NCI-H460 (cell line): ENCODE measurements at places on chromosomes 3 and 15. TPM values are rescaled to one million over a fixed set of nuclear protein-coding genes. Genes with fewer than 3 reads are reported as not detected.

The ZBED2 gene
- total RNA-seq = not detected in 2 replicates

The GUCA1C gene
- total RNA-seq = not detected in 2 replicates

The EPHA6 gene
- total RNA-seq = 0.20 TPM in 1 of 2 replicates, not detected in the other

The AADAC gene
- total RNA-seq = 6.2 and 7.8 TPM in 2 replicates

The ARHGEF26 gene
- 2.9 and 3.1 TPM in 2 replicates for total RNA-seq

The GABRA5 gene
- not detected in 2 replicates for total RNA-seq

The SPINT1 gene
- total RNA-seq = 1.7 and 2.4 TPM in 2 replicates

The DNAH12 gene
- total RNA-seq = not detected in 2 replicates

DNA sequence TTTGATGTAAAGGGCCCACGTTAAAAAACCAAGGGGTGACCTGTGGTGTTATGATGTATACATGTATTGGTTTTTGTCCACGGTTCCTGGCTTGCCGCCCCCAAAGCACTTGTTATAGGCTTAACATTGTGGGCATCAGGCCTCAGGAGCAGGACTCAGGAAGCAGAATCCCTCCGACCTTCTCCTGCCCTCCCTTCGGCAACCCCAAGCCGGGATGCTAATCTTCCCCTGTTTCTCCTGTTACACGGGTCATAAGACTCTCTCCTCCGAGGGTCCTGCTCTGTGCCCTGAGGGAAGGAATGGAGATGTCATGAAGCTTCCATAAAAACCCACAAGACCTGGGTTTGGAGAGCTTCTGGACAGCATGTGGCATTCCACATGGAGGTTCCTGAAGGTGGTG is 48.8 kb downstream of the RPLP1 start:
- no peak for DNase-seq

DNA sequence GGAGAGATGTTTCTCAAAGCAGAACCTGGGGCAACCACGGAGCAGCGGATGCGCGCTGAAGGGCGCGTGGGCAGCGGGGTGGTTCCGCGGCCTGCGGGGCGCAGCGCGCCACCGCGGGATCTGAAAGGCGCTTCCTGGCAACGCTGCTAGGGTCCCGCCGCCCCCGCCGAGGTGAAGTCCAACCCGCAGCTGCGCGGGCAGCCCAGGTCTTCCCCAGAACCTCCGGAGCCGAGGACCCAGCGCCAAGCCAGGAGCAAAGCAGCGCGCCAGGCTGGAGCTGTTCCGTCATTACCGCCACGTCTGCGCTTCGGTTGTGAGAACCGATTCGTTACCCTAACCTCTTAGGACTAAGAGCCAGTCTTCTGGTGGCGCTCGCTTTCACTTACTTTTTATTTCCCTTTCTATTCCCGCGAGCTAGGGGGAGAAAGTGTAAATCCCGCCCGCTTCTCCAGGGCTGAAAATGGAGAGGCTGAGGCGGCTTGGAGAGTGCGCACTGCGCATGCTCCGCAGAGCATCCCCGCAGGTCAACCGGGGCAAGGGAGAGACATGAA is 3.2 kb upstream of the GABRG3 start:
- no peak for DNase-seq

GRCh38 chr3:183394150-183394549 is 34.3 kb downstream of the MCF2L2 start:
- DNase-seq = no peak

DNA sequence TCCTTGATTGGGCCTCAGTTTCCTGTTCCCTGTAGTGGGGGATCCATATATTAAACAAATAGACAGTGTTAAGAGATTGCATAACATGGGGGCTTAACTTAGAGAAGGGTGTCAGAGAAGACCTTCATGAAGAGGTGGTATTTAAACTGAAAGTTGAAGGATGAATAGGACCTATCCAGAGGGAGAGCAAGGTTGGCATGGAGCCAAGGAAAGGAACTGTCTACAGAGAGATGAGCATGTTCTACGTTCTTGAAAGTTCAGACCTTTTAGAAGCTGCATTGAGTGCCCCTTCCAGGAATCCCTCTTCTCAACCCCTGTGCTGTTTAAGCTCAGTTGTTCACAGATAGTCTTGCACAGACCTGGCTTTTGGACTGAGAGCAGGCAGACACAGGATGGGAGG is 2.4 kb downstream of the HTD2 start:
- no peak for DNase-seq

DNA sequence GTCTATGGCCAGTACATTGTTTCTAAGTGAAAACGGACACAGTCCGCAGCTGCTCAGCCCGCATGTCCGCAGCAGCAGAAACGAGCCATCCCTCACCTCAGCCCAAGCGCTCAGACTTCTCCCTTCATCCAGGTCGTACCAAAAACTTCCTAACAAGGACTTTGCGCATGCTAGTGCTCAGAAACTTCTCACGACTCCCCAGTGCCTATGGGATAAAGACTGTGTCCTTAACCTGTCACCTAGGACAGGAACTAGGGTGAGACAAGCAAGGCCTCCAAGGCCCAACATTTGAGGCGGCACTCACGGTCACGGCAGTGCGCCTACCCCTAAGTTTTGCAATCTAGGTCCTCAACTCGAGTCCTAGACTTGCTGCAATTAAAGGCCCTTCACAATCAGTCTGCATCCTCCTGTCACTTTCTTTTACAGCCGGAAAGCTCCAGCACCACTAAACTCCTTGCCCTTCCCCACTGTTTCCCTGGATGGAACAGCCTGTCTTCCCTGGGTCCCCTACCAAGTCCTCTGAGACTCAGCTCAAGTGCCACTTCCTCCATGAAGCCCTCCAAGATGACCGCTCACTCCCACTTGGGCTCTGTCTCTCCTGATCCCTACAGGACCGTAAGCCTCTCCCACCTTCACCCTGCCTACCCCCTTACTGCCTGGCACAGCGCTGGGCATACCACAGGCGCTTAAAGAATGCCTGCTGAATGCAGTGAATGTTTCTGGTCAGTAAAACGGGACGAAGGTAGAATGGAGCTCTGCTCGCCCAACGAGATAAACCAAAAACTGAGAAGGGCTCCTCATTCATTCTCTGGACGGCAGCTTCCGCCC is 1.2 kb downstream of the CLN6 start:
- DNase-seq = no peak

DNA sequence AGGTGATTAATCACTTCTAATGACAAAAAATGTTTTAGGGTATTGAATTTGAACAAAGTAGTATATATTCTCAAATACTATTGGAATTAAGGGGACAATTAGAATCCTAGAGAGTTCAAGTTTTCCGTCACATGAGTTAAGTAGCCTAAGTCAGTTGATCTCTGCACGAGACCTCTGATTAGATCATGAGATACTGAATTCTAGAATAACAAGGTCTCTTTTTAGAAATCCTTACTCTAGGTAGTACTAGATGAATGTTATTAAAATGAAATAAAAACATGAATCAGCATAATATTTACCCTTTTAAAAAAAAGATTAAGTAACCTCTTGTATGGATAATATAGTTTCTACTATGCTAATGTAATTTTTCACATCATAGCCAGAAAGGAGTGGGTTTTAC is 43.4 kb downstream of the MYO5A start:
- no peak for DNase-seq

GRCh38 chr3:129587566-129588210 is 18.8 kb downstream of the PLXND1 start:
- no peak for DNase-seq

DNA sequence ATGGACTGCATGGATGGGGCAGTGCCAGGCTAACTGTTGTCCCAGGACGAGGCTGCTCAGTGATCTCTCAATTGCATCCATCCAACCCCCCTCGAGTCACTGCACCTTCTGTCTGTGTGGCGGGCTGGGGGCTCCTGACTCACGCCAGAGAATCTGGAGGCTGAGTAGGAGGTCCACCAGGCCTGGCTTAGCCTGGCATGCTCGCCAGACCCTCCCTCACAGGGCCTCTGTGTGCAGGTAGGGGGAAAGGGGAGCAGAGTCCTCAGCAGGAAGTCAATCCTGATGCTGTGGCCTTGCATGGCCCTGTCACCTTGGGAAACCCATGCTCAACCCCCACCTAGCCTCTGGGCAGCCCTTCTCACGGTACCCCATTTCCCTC is 140.6 kb downstream of the NUP210 start:
- DNase-seq = no peak

DNA sequence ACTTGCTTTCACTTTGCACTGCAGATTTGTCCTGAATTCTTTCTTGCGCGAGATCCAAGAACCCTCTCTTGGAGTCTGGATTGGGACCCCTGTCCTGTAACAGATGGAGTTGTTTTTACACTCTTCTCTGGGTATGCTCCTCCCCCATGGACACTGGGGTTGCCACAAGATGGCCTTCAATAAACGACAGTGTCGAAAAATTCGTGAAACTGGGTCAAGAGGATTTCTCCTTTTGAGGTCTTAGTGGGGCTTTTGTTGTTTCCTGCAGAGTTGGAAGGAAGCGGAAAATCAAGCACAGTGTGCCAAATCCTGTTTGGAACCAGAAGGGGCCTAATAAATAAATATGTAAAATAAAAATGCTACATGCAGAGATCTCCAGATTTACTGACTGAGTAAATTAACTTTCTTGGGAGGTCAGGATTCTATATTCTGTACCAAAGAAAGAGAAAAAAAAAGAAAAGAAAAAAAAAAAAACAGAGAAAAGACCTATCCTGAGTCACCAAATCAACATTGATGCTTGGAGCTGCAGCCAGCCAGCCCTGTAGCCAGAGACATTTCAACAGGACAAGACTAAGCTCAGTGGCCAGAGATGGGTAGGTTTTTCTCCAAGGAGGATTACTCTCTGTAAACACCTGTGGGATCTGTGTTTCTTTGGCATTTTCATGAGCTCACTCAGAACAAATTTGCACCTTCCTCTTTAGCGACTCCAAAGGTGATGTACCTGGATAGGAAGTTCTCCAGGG is 24.8 kb downstream of the CCDC80 start:
- DNase-seq = no peak

DNA sequence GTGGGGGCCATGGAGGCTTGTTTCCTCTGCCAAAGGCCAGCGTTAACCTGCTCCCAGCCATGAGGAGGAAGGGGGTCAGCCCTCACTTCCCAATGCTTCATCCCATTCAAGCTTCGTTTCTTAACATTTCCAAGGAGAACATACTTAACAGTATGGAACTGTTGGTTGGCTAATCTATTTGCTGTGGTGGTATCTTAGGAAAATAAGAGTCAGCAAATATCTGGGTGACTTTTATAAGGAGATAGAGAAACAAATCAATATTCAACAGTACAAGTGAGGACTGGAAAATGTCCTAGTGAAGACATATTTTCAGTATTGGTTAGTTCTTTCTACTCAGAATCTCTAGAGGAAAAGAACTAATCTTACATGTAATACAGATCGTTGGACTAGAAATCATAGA is 223.8 kb upstream of the ARRDC4 start:
- no peak for DNase-seq

- no peak for DNase-seq
Measured at GRCh38 chr3:17850448-17850847, 108.0 kb upstream of the TBC1D5 start.

DNA sequence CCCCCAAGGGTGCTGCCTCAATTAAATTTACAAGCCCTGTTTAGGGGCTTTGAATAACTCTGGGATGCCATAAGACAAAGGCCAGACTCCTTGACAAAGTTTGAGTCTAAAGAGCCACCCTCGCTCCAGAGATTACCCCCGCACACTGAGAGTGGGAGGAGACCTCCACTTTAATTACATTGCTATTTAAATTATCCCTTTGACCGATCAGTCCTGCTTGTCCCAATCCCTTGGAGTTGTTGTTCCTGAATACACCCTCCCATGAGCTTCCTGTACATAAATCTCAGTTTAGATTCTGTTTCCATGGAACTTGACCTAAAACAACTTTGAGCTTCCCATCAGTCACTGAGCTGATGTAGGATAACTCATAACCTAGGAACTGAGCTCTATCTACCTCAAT is 596.3 kb downstream of the PYDC2 start:
- no peak for DNase-seq

DNA sequence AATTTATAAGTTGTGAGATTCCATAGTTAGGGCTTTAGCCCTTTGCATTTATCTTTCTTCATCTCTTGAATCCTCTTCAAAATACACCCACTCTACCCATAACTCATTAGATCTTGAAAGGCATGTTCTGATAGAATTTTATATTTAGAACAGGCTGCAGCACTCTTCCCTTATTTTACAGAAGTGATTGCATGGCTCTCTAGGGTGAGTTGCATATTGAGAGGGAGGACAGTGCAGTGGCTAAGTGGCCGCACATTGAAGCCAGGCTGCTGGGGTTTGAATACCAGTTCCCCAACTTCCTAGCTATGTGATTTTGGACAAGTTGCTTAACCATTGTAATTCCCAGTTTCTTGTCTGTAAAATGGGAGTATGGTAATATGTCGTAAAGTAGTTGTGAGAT is 2.5 kb downstream of the CD86 start:
- no peak for DNase-seq

- DNase-seq = no peak
Measured at GRCh38 chr3:129013491-129013891, 12.4 kb downstream of the EFCC1 start.

DNA sequence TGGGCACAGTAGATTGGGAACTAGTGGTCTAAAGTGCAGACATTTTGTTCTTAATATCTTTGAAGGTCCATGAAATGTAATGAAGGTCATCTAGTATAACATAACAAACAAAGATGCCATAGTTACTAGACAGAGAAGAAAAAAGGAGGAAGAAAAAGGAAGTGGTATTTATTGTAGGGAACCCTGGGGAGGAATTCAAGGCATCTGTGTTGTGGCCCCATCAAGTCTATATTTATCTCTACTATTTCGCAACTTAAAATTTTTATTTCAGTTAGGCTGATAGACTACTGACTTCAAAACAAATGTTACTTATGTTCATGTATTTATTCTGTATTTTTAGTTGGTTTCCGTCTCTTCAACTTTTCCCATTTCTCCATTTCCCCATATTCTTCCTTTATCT is 48.9 kb upstream of the ZDHHC23 start:
- DNase-seq = no peak

- no peak for DNase-seq
Measured at GRCh38 chr3:79038636-79039035, 729.2 kb downstream of the ROBO1 start.

DNA sequence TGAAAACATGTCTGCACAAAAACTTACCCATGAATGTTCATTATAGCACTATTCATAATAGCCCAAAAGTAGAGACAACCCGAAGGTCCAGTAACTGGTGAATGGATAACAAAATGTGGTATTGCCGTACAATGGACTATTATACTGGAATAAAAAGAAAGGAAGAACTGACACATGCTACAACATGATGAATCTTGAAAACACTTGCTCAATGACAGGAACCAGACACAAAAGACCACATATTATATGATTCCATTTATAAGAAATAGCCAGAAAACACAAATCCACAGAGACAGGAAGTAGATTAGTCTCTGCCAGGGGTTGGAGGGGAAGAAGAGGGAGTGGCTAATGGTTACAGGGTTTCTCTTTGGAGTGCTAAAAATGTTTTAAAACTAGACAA is 18.3 kb downstream of the SHC4 start:
- no peak for DNase-seq

GRCh38 chr3:187748050-187748481 is 2.8 kb upstream of the BCL6 start:
- DNase-seq = peak; percentile 81

GRCh38 chr3:118688396-118688884 is 346.2 kb downstream of the IGSF11 start:
- no peak for DNase-seq
